Motor neuron (in vitro differentiated cells): ENCODE measurements at places on chromosomes 7 and 10. TPM values are rescaled to one million over a fixed set of nuclear protein-coding genes. Genes with fewer than 3 reads are reported as not detected.

FAM25G gene
- not detected in 2 replicates for total RNA-seq

RNF133 gene
- 0.45 TPM in 1 of 2 replicates, not detected in the other for total RNA-seq

PDE6C gene
- total RNA-seq = 0.30 and 0.35 TPM in 2 replicates

LRRD1 gene
- 0.32 and 0.52 TPM in 2 replicates for total RNA-seq

GNG11 gene
- total RNA-seq = 0.76 and 0.94 TPM in 2 replicates

STRIP2 gene
- total RNA-seq = 1.7 and 2.3 TPM in 2 replicates

GARIN1A gene
- total RNA-seq = 0.76 and 0.87 TPM in 2 replicates

FLNC gene
- 28.8 and 36.9 TPM in 2 replicates for total RNA-seq

CASP2 gene
- total RNA-seq = 26.0 and 27.1 TPM in 2 replicates

IFIT1B gene
- total RNA-seq = 0.27 and 0.93 TPM in 2 replicates

- ATAC-seq = peak; percentile 67
Observed at GRCh38 chr7:159218170-159218569, 73.5 kb upstream of the VIPR2 start.

GRCh38 chr10:74589851-74590250 is 236.5 kb upstream of the KAT6B start:
- ATAC-seq = no peak

GRCh38 chr7:51209426-51209825 is 107.2 kb downstream of the COBL start:
- no peak for ATAC-seq

GRCh38 chr7:32093415-32094408 is 23.5 kb upstream of the PDE1C start:
- ATAC-seq = peak; percentile 79

DNA sequence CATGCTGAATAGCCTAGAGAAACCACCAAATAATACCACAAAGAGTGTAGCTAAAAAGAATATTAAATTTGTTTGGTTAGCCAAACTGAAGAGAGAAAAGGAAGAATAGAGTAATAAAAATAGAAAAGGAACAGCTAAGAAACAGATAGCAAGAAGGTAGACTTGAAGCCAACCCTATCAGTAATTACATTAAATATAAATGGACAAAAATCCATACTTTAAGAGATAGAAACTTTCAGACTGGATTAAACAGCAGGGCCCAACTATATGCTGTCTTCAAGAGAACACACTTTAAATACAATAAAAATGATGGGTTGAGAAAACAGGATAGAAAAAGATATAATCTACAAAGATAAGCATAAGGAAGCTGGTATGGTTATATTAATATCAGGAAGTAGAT is 31.2 kb downstream of the IL2RA start:
- no peak for ATAC-seq

DNA sequence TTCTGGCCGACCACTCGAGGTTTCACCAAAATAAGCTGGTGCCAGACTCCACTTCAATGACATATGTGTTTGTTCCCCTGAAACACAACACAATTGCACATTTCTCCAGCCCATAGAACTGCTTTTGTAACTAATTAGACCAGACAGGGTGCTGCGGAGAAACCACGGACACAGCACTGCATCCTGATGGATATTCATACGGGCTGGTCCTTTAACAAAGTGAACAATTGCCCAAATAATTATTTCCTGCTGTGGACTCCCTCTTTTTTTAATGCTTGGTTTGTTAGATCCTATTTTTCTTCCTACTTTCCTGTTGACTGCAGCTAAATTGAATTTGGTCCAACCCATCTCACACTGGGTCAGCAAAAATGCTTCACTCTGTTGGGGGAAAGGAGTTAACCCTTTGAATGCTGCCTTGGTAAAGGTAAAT is 198.6 kb upstream of the BMPER start:
- no peak for ATAC-seq

DNA sequence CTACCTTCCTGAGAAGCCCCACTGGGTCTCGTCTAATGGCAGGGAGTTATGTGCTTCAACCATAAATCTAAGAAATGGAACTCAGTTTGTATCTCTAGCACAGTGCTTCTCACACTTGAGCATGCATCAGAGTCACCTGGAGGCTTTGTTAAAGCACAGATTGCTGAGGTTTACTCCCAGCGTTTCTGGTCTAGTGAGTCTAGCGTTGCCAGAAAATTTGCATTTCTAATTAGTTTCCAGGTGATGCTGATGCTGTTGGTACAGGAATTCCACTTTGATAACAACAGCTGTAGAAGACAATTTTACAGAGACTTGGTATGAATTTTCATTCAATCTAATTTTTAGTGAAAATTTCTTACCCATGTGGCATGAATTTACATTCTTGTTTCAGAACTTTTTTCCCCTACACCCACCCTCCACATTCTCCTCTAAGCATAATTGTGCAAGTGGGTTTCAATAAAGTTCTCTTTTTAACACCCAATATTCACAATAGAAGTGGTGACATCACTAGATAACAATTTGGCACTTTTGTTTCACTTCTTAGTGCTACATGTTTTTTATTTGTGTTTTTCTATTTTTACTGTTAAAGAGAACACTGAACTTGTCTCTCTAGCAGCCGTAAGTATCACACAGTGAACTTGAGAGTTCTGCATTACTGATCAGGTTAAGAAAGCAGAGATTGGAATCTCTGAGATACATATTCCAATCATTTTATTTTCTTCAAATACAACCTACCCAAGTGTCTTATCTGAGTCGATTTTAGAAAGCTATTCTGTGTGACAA is 48.4 kb upstream of the BET1 start:
- ATAC-seq = no peak

DNA sequence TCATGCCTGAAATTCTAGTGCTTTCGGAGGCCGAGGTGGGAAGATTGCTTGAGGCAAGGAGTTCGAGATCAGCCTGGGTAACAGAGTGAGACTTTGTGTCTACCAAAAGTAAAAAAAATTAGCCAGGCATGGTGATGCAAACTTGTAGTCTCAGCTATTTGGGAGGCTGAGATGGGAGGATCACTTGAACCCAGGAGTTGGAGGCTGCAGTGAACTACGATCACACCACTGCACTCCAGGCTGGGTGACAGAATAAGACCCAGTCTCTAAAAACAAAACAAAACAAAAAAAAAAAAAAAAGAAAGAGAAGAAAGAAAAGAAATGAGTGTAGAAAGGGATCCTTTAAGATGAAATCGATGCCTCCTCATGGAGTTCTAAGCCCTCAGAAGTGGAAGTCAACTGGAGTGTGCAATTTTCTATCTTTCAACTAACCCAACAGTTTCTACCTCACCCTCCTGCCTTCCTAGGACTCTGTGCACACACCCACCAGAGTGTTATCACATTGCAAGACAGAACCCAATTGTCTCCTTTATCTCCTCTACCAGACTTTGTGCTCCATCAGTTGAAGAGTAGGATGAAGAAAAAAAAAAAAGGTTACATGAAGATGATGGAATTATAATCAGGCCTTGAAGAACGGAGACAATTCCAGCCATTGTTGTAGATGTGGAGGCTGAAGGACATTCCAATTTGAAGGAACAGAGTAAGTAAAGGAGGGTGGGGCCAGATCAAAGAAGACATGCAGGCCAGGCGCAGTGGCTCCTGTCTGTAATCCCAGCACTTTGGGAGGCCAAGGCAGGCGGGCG is 26.9 kb downstream of the NYAP1 start:
- no peak for ATAC-seq

- ATAC-seq = no peak
Observed at GRCh38 chr10:69055241-69055640, 32.7 kb upstream of the SRGN start.

- no peak for ATAC-seq
Observed at GRCh38 chr7:121157885-121158590, 169.5 kb downstream of the CPED1 start.

DNA sequence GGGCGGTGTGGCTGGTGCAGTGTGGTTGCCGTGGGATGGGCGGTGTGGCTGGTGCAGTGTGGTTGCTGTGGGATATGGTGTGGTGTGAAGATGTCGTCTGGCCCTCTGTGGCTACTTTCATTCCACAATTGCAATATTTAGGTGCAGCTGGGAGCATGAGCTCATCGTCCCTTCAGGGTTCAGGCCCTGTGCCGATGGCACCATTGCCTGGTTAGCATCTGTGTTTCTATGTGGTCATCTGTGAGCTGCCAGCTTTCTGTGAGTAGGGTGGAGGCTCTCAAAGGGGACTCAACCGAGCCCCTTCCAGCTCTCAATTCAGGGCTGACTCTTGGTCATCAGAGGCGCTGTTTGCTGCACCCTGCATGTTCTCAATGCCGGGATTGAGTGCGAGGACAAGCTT is 3.6 kb downstream of the ADGRA1 start:
- no peak for ATAC-seq

- ATAC-seq = no peak
Observed at GRCh38 chr7:123905714-123906113, 19.3 kb upstream of the SPAM1 start.

- ATAC-seq = no peak
Observed at GRCh38 chr7:90518630-90519029, 49.2 kb downstream of the PTTG1IP2 start.

- ATAC-seq = no peak
Observed at GRCh38 chr7:137403353-137403695, 59.8 kb upstream of the PTN start.

GRCh38 chr10:76051007-76051936 is 619.8 kb downstream of the LRMDA start:
- ATAC-seq = no peak

- no peak for ATAC-seq
Observed at GRCh38 chr7:140902303-140902953, 22.3 kb downstream of the BRAF start.
